ENCODE measurements at places on chromosomes 12 and 14. TPM values are rescaled to one million over a fixed set of nuclear protein-coding genes. Genes with fewer than 3 reads are reported as not detected.

DNA sequence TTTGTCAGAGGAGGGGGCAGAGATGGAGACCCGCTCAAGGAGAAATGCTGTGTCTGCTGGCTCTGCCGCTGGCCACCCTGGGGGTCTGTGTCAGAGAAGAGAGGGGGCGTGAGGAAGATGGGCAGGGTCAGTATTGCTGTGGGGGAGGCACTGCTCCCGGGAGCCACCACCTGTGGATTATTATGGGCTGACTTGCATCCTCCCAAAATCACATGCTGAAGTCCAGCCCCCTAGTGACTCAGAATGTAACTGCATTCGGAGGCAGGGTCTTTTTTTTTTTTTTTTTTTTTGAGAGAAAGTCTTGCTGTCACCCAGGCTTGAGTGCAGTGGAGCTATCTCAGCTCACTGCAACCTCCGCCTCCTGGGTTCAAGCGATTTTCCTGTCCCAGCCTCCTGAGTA lies 12.3 kb downstream of the ABCD4 start:
- DNase-seq: peak; percentile 51

DNA sequence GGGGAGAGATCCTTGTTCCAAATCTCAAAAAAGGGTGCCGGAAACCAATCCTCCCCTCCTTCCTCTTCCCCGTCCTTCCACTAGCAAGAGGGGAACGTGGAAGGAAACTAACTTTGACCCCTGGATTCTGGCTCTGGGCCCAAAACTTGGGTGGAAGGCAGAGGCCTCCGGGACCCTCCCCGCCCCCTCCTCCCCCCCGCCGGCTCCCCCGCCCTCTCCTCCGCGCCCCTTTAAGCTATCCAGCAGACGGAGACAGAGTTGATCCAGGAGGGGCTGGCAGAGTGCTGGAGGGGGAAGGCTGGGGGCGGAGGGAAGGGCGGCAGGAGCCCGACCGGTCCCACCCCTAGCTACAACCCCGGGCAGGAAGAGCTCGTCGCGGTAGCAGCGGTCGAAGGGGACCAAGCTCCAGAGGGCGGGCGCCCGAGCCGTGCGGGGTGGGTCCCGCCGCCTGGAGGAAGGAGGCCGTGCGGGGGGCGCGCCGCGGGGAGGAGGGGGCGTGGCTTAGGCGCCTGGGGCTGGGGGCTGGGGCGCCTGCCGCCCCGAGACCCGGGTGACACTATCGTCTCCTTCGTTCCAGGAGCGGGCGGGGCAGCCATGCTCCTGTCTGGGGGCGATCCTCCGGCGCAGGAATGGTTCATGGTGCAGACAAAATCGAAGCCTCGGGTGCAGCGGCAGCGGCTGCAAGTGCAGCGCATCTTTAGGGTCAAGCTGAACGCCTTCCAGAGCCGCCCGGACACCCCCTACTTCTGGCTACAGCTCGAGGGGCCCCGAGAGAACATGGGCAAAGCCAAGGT lies at the start of gene NYNRIN:
Gene NYNRIN (plus strand): TSS at position 351 of the 794 bp plus-strand sequence. CDS start 244 bp downstream, at position 595.
- DNase-seq: no peak

DNA sequence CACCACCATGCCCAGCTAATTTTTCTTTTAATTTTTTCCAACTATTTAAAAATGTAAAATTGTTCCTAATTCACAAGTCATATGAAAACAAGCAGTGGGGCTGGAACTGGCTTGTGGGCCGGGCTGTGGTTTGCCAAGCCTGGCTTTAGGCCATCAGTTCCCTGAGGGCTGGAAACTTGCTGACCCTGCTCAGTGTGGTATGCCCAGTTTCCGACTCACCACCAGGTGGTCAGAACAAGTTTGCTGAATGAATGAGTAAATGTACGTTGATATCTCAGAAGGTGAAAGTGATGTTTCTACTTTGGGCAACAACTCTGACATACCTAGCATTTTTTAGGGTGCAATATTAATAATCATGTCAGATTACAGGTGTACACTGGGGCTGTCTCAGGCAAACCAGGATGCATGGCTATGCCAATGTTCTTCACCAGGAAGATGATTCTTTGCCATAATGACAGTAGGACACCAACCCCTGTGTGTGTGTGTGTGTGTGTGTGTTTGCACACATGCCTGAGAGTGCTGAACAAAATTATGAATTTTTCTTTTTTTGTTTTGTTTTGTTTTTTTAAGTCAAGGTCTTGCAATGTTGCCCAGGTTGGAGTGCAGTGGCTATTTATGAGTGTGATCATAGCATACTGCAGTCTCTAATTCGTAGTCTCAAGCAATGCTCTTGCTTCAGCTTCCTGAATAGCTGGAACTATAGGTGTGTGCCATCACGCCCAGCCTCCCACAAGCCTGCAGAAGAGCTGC lies 106.1 kb downstream of the PTPN11 start:
- peak; percentile 94 for DNase-seq

GRCh38 chr14:55851301-55851700 lies 266.9 kb upstream of the PELI2 start:
- no peak for DNase-seq

GRCh38 chr14:66610154-66610563 lies 102.2 kb downstream of the GPHN start:
- peak; percentile 72 for DNase-seq

NKX2-1 gene
- not detected for total RNA-seq

TRAF3 gene
- 35.0 TPM for total RNA-seq

DNA sequence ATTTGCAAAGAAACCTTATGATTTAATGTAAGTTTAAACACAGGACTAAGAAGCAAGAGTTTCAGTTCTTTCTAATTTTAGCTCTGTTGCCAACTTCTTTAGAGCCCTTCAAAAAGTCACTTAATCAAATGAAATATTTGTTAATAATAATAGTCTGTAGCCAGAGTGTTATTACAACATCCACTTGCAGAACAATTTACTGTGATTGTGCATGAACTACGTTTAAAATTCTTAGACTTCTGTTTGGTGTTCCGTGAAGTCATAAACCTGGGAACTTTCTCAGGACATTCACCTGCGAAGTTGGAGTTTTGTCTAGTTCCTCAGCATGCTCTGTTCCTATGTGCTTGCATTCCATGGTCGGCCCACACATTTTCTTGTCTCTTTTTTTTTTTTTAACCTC lies 244.0 kb upstream of the AVPR1A start:
- no peak for DNase-seq

GRCh38 chr12:26293612-26294011 lies 98.2 kb downstream of the SSPN start:
- DNase-seq: peak; percentile 94

DACT1 gene
- total RNA-seq: 0.40 TPM

GRCh38 chr12:12099102-12099501 lies 28.4 kb downstream of the BCL2L14 start:
- no peak for DNase-seq

TAS2R42 gene
- total RNA-seq: not detected

DNA sequence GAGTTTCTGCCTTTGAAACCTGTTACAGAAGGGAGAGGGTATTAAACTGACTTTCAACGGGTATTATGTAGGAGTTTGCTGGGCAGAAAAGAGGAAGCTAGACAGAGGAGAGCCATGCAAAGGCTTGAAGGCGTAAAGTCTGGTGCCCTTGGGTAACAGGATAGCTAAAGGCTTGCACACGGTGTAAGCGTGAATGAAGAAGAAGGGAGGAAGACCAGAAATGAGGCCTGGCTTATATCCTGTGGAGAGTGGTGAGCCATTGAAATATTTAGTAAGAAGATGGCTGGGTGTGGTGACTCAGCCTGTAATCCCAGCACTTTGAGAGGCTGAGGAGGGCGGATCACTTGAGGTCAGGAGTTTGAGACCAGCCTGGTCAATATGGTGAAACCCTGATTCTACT lies 22.6 kb downstream of the SUDS3 start:
- no peak for DNase-seq

TBC1D30 gene
- 16.8 TPM for total RNA-seq

Measured in PC-3 (cell line).